ENCODE measurements at places on chromosomes 5 and 9. TPM values are rescaled to one million over a fixed set of nuclear protein-coding genes. Genes with fewer than 3 reads are reported as not detected.

EMB gene
- total RNA-seq: 6.0 TPM

OR5C1 gene
- total RNA-seq: not detected

FRRS1L gene
- total RNA-seq: 0.15 TPM

ZNF366 gene
- not detected for total RNA-seq

ENHO gene
- 2.9 TPM for total RNA-seq

AGXT2 gene
- total RNA-seq: not detected

TAF11L6 gene
- not detected for total RNA-seq

HAND1 gene
- 0.23 TPM for total RNA-seq

C9orf153 gene
- total RNA-seq: 0.14 TPM

OTP gene
- total RNA-seq: 0.12 TPM

HTR4 gene
- total RNA-seq: not detected

NRARP gene
- total RNA-seq: 4.6 TPM

FBXL7 gene
- total RNA-seq: 1.6 TPM

ASPN gene
- not detected for total RNA-seq

LCN15 gene
- 0.26 TPM for total RNA-seq

LECT2 gene
- total RNA-seq: not detected

GABRA1 gene
- not detected for total RNA-seq

DNM1 gene
- total RNA-seq: 59.8 TPM

NREP gene
- 3.6 TPM for total RNA-seq

FBP1 gene
- 0.13 TPM for total RNA-seq

SHOC1 gene
- not detected for total RNA-seq

DAB2IP gene
- 10.3 TPM for total RNA-seq

ANKRD31 gene
- 0.06 TPM for total RNA-seq

SPARC gene
- 27.1 TPM for total RNA-seq

VCAN gene
- total RNA-seq: 10.5 TPM

PCDHGA3 gene
- total RNA-seq: not detected

ARSI gene
- total RNA-seq: 34.3 TPM

CCDC171 gene
- total RNA-seq: 0.55 TPM

CARD6 gene
- total RNA-seq: 3.3 TPM

RORB gene
- not detected for total RNA-seq

HSPB3 gene
- total RNA-seq: not detected

Measured in A549 treated with ZK216348 at 1 μM for 4 hours (cell line).